ENCODE measurements at places on chromosomes 12 and 14.

DNA sequence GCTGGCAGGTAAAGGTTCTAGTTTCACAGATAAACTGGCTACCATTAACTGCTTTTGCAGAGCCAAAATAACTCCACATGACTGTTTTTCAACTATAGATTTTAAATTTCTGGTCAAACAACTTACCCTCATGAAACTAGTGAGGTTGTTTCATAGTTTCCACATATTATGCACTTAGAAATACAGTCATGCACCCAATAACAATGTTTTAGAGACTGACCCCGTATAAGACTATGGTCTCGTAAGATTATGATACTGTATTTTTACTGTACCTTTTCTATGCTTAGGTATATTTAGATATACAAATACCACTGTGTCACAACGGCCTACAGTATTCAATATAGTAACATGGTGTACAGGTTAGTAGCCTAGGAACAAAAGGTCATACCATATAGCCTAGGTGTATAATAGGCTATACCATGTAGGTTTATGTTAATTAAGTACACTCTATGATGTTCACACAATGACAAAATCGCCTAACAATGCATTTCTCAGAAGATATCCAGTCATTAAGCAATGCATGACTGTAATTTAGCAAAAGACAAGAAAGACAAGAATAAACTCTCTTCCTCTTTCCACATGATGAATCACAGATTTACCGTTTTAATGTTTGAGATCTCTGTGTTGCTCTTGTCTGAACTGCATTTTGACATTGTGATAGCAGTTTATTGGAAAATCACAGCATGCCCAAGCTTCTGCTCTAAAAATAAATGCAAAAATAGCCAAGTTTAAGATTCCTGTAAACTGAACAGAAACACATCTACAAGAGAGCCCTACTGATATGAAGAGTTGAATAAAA lies 17.1 kb downstream of the DICER1 start:
- DNase-seq: no peak

DNA sequence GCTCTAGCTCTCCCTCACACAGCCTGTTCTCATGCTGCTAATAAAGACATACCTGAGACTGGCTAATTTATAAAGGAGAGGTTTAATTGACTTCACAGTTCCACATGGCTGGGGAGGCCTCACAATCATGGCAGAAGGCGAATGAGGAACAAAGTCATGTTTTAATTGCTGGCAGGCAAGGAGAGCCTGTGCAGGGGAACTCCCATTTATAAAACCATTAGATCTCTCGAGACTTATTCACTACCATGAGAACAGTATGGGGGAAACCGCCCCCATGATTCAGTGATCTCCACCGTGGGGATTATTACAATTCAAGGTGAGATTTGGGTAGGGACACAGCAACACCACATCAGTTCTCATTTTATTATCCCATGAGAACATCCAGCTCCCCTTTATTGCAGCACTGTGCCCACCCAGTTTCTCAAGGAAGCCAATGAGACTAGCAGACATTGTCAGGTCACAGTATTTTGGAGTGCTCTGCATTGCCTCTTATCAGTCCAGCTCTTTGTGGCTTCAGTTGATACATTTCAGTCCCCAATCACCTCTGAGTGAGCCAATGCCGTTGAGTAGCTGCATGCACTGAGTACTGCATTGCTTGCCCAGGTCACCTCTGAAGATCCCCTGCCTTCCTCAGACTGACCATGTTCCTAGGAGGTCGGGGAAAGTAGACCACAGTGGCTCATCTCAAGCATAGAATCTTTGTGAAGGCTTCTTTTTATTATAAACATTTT lies 131.2 kb downstream of the CRADD start:
- no peak for DNase-seq

- peak; percentile 88 for DNase-seq
Measured at GRCh38 chr14:58280954-58281787, 17.2 kb upstream of the ARID4A start.

DNA sequence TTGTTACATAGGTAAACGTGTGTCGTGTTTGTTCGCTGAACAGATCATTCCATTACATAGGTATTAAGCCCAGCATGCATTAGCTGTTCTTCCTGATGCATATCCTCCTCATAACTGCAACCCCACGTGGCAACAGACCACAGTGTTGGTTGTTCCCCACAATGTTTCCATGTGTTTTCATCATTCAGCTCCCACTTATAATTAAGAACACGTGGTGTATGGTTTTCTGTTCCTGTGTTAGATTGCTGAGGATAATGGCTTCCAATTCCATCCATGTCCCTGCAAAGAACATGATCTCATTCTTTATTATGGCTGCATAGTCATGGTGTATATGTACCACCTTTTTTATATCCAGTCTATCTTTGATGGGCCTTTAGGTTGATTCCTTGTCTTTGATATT lies 1071.1 kb downstream of the SLC16A7 start:
- DNase-seq: no peak

DNA sequence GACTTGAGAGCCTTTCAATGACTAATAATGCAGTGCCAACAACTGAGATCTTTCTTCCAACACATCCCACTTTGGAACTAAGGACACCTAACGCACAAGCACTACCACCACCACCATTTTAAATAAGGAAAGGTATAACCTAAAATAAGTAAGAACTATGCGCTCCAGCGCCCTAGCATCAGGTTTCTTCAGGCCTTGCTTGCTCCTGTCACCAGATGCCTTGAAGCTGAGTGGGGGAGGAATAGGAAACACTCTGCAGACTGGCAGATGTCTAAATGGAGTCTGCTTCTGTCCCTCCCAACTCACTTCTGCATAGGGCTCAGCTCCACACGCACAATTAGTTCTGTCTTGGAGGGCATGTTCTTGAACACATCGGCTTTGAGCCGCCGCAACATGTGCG lies 15.1 kb downstream of the CHD4 start:
- DNase-seq: no peak

DNA sequence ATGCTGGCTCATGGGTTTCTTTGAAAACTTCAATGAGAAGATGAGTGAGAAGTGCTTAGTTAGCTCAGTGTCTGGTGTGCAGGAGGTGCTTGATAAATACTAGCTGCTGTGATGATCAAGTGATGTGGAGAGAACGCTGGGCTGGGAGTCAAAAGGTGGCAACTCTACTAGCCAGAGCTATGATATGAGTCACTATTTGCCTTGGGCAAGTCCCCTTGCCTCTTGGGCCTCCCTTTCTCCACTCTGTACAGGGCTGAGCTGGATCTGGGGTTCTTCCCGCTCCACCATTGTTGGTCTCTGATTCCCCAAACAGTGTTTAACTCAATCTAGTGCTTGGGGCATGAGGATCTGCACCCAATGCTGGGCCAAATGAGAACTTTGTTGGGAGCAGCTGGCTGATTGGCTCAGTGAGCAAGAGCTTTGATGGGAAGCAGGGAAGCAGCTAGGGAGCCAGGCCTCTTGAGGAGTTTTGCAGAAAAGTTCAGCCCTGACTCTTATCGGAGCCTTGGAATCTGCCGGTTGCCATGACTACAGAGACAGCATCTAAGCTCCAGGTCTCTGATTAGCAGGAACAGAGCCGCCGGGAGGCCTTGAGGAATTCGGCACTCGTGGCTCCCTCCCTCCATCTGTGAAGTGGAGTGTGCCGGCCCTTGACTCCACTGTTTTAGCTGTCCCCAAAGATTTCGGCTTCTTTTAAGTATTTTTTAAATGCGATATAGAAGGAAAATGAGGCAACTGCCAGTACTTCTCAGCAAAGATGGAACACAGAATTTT lies 82.1 kb upstream of the HSPB8 start:
- no peak for DNase-seq

DNA sequence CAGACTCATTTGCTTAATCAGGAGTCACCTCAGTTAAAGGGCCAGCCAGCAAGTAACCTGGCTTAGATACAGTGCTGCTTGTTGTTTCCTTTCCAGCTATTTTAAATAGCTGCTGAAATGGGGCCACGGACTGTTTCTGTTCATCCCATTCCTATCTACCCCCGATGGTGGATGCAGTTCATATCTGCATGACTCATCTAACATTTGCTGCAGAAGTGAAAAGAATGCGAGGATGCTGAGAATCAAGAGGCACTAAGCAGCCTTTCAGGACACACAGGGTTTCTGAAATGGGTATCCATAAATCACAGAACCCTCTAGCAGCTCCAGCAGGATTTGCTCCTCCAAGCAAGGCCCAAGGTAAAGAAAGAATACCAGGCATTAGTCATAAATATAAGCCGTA lies 60.2 kb upstream of the RTRAF start:
- DNase-seq: no peak

DNA sequence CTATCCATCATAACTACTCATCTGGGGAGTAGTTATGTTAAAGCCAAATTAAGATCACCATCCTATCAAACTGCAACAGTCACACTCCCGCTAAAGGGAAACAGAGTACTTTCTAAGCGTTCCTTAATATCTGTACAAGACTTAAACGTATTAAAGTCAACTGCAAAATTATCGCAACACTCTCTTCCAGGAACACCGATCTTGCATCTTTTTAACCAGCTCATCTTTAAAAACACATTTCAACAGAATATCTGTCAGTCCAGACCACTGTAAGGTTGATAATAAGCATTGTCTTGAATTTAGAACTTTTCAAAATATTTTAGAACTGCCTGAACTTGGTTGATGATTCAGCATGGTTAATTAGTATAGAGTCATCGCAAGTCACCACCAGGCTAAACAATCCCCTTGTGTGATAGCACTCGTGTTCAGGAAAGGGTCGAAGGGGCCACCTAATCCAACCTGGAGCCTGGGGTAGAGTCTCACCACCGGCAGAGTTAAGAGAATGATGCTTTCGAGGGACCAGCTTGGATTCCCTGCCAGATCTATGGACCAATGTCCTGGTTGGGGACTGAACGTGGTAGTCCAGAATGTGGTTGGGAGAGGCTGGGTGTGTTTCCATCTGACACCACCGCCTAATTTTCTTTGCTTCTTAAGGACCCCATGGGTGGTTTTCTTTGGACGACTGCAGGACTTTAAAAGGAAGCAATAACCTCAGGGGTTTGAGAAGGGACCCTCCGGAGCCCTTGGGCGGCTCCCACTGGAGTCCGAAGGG lies 890 bp downstream of the SPTLC2 start:
- no peak for DNase-seq

DNA sequence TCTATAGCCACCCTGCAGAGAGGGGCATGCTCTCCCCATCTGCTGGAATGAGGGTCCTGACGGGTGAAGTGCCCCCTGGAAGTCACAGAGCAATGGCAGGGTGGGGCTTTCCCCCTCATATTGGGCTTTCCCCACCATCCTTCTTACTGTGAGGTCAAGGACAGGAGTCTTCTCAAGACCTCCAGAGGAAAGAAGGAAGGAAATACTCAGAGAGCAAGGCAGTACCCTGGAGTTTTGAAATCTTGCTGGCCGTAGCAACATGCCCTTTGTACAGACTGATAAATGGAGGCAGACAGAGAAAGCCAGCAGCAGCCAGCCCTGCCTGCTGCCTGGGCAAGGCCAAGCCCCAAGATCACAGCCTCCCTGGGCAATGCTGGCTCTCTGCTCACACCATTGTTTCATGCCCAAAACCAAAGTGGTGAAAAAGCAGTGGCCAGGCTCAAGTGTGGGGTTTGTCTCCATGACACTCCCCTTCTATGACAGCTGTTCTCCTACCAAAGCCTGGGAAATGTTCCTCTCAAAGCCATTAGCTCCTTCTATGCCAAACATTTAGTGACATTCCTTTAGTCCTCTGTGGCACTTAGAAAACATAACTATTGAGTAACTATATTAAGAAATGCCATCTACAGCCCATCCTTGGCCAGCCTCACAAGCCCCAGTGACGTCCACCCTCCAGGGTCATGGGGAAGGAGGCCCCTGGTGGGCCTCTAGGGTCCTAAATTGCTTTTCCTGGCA lies 13.2 kb upstream of the ITPK1 start:
- no peak for DNase-seq

DNA sequence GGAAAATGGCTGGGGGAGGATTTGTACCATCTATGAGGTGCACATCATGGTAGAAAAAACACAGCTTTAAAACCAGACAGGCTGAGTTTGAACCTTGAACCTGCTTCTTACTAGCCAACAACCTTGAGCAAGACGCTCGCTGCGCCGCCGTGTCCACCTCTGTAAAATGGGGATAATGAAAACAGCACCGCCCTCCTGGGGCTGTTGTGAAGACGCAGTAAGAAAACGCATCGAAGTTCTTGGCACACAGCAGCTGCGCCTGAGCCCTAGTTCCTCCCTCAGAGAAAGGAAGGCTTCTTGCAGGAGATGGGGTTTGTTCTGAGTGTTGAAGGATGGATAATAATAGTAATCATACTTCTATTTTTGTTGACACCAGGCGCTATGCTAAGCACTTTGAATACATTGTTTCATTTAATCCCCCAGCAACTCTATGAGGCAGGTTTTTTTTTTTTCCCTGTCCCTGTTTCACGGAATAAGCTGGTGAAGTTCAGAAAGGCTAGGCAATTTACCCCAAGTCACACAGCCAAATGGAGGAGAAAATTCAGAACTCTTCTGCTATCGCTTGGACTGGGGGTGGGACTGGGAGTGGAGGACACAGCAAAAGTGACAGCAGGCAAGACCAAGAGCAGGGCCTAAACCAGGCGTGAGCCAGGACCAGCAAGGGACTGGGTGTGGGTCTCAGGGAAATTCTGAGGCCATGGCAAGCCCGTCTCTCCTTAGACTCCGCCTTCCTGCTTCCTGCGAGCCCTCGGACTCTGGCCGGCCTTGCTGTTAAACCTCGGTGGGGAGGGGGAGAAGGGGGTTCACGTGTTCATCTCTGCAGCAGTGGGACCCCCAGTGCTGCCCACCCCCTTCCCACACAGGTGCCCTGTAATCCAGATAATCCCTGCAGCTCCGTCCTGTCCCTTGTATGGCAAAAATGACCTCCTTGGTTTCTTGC lies 97.5 kb downstream of the LRRC74A start:
- DNase-seq: no peak

GRCh38 chr12:10069099-10069498 lies 29.7 kb downstream of the CLEC1A start:
- no peak for DNase-seq

GRCh38 chr12:90987520-90987919 lies 17.3 kb downstream of the EPYC start:
- DNase-seq: no peak

Measured in NCI-H2029 (cell line).